ENCODE measurements at places on chromosomes 16 and 17. TPM values are rescaled to one million over a fixed set of nuclear protein-coding genes. Genes with fewer than 3 reads are reported as not detected.

CCL17 gene
- total RNA-seq: not detected

CES3 gene
- total RNA-seq: 0.25 TPM

ALDOC gene
- total RNA-seq: 110 TPM

PMFBP1 gene
- total RNA-seq: 0.66 TPM

KRTAP1-5 gene
- total RNA-seq: 54.1 TPM

NECAB2 gene
- 0.22 TPM for total RNA-seq

SLC43A2 gene
- total RNA-seq: 2.1 TPM

ABCC6 gene
- total RNA-seq: 0.37 TPM

USP31 gene
- 11.1 TPM for total RNA-seq

CFAP97D1 gene
- total RNA-seq: under 0.01 TPM

SP2 gene
- total RNA-seq: 0.37 TPM

VAT1L gene
- 18.7 TPM for total RNA-seq

MYH8 gene
- total RNA-seq: not detected

SLC13A2 gene
- total RNA-seq: not detected

RRAD gene
- 8.0 TPM for total RNA-seq

KRT17 gene
- total RNA-seq: 1.00 TPM

PYY gene
- not detected for total RNA-seq

ARL5C gene
- total RNA-seq: not detected

MFAP4 gene
- total RNA-seq: 4.8 TPM

RAB11FIP3 gene
- total RNA-seq: 23.0 TPM

SSTR5 gene
- not detected for total RNA-seq

CSH1 gene
- total RNA-seq: not detected

MMP15 gene
- 4.2 TPM for total RNA-seq

OR3A2 gene
- total RNA-seq: under 0.01 TPM

TNS4 gene
- total RNA-seq: not detected

ZG16 gene
- not detected for total RNA-seq

MYLK3 gene
- total RNA-seq: 0.37 TPM

KRT36 gene
- 0.12 TPM for total RNA-seq

SLC16A11 gene
- 0.11 TPM for total RNA-seq

BEAN1 gene
- 0.12 TPM for total RNA-seq

KRT20 gene
- total RNA-seq: 0.22 TPM

Data from uterine smooth muscle cell (primary cell).